Chondrocyte (in vitro differentiated cells): ENCODE measurements at places on chromosomes 5 and 9. TPM values are rescaled to one million over a fixed set of nuclear protein-coding genes. Genes with fewer than 3 reads are reported as not detected.

Gene STPG3
- not detected in 3 replicates for total RNA-seq

Gene CORO2A
- 10.1 to 17.4 TPM (median 10.2 TPM) in 3 replicates for total RNA-seq

Gene WHRN
- 6.9 to 14.9 TPM (median 6.9 TPM) in 3 replicates for total RNA-seq

Gene CDH18
- total RNA-seq, result not detected in 3 replicates

Gene EQTN
- not detected in 3 replicates for total RNA-seq

Gene TMEM252
- total RNA-seq, result not detected in 3 replicates

Gene IFNA21
- not detected in 3 replicates for total RNA-seq

Gene ABCA1
- 22.4 to 26.6 TPM (median 25.1 TPM) in 3 replicates for total RNA-seq

Gene SNCAIP
- 1.2 to 2.6 TPM (median 1.6 TPM) in 3 replicates for total RNA-seq

Gene GAPT
- total RNA-seq, result not detected in 3 replicates

Gene DIPK1B
- 8.2 to 9.2 TPM (median 8.5 TPM) in 3 replicates for total RNA-seq

Gene PRPF4
- 18.2 to 23.7 TPM (median 20.8 TPM) in 3 replicates for total RNA-seq

Gene RANBP3L
- total RNA-seq, result 1.2 to 5.0 TPM (median 1.2 TPM) in 3 replicates

Gene LURAP1L
- 57.0 to 67.4 TPM (median 67.1 TPM) in 3 replicates for total RNA-seq
